ENCODE measurements at places on chromosomes 12 and 14. TPM values are rescaled to one million over a fixed set of nuclear protein-coding genes. Genes with fewer than 3 reads are reported as not detected.

TOMM20L gene
- not detected for total RNA-seq

DNA sequence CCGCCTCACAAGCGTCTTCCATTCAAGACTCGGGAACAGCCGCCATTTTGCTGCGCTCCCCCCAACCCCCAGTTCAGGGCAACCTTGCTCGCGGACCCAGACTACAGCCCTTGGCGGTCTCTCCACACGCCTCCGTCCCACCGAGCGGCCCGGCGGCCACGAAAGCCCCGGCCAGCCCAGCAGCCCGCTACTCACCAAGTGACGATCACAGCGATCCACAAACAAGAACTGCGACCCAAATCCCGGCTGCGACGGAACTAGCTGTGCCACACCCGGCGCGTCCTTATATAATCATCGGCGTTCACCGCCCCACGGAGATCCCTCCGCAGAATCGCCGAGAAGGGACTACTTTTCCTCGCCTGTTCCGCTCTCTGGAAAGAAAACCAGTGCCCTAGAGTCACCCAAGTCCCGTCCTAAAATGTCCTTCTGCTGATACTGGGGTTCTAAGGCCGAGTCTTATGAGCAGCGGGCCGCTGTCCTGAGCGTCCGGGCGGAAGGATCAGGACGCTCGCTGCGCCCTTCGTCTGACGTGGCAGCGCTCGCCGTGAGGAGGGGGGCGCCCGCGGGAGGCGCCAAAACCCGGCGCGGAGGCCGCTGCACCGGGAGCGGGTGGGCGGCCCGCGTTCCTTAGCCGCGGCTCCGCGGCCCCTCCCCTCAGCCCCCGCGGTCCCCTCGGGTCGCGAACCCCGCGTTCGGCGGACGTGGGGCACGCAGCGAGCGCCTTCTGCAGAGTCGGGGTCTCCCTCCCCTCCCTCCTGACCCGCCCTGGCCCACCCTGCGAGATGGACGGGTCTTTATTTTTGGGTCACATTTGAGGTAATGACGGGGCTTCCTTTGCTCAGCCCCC is at the start of gene UBC:
TSS of gene UBC (minus strand) at position 259 of the 847 bp plus-strand sequence. CDS start 879 bp downstream, outside the sequence.
- peaks cover 16% of the 10 kb centered on the region for H3K36me3 ChIP-seq
- peak; percentile 93 for DNase-seq
- H3K4me1 ChIP-seq, result peaks cover 50% of the 10 kb centered on the region
- H3K4me3 ChIP-seq, result peak within 1 kb of the TSS; percentile 99
- peak within 1 kb of the TSS; percentile 100 for H3K27ac ChIP-seq

- peaks cover 16% of the 10 kb centered on the region for H3K27me3 ChIP-seq
- no peak for DNase-seq
- peaks cover 5% of the 10 kb centered on the region for H3K4me1 ChIP-seq
- H3K4me3 ChIP-seq, result no peak overlapping the region
- H3K27ac ChIP-seq, result no peak overlapping the region
These were observed 10.4 kb downstream of the B4GALNT3 start for GRCh38 chr12:470133-470532.

DNA sequence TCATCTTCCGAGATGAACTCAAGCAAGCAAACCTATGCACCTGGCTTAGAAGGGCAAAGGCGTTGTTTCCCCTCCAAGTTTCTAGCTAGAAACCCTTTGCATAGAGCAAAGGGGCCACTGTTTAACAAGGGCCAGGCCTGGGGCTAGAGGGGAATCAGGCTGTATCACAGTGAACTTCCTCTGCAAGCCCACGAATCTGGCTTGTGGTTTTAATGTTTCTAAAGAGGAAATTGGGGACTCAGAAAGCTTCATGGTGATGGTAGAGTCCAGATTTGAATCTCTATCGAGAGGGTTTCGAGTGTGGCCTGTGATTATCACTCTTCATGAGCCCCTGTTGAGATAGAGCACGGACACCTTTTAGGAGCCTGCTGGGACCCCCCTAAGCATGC is 189.9 kb downstream of the VRK1 start:
- H3K36me3 ChIP-seq, result no peaks in the 10 kb centered on the region
- H3K27ac ChIP-seq, result no peak overlapping the region
- H3K4me1 ChIP-seq, result no peaks in the 10 kb centered on the region

GRCh38 chr12:89280833-89281538 is 71.3 kb downstream of the DUSP6 start:
- no peaks in the 10 kb centered on the region for H3K36me3 ChIP-seq
- DNase-seq, result no peak
- H3K4me1 ChIP-seq, result no peaks in the 10 kb centered on the region
- H3K27me3 ChIP-seq, result no peaks in the 10 kb centered on the region
- no peak overlapping the region for H3K27ac ChIP-seq
- H3K4me3 ChIP-seq, result no peak overlapping the region

GRCh38 chr12:3090240-3091037 is 13.3 kb downstream of the TSPAN9 start:
- H3K27me3 ChIP-seq, result no peaks in the 10 kb centered on the region
- no peak overlapping the region for H3K27ac ChIP-seq
- H3K4me1 ChIP-seq, result no peaks in the 10 kb centered on the region
- H3K36me3 ChIP-seq, result no peaks in the 10 kb centered on the region

DNA sequence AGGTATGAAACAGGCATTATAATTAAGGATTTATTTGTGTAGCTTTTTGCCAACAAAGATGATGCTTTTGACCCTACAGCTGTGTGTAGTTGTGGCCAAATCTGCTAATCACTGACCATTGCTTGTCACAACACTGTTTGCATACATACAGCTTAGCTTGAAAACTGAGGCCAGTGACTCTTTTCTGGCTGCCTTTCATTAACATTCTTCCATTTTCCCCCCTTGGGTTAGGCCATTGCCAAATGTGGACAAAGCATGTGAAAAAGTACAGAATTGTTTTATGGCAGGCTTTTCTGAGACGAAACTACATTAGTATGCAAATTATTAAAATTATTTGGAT is 263.3 kb downstream of the SLC16A7 start:
- no peaks in the 10 kb centered on the region for H3K36me3 ChIP-seq
- no peak overlapping the region for H3K4me3 ChIP-seq
- DNase-seq, result no peak
- no peaks in the 10 kb centered on the region for H3K4me1 ChIP-seq

- H3K36me3 ChIP-seq, result no peaks in the 10 kb centered on the region
- H3K27ac ChIP-seq, result no peak overlapping the region
- H3K27me3 ChIP-seq, result peaks cover under 1% of the 10 kb centered on the region
- H3K4me3 ChIP-seq, result no peak overlapping the region
- no peaks in the 10 kb centered on the region for H3K4me1 ChIP-seq
- DNase-seq, result peak; percentile 50
These were observed 21.3 kb upstream of the RFLNA start for GRCh38 chr12:124273630-124274029.

DEPDC4 gene
- 0.13 TPM for total RNA-seq

Data from GM23248 (cell line).